ENCODE measurements at places on chromosomes 1 and 21. TPM values are rescaled to one million over a fixed set of nuclear protein-coding genes. Genes with fewer than 3 reads are reported as not detected.

GRCh38 chr21:46393451-46393940 is 65.2 kb upstream of the DIP2A start:
- no peaks in the 10 kb centered on the region for H3K27me3 ChIP-seq
- no peak for DNase-seq
- H3K4me1 ChIP-seq, result peaks cover 4% of the 10 kb centered on the region
- H3K36me3 ChIP-seq, result peaks cover 4% of the 10 kb centered on the region
- H3K4me3 ChIP-seq, result no peak overlapping the region
- H3K27ac ChIP-seq, result peak overlapping the region; percentile 97

DNA sequence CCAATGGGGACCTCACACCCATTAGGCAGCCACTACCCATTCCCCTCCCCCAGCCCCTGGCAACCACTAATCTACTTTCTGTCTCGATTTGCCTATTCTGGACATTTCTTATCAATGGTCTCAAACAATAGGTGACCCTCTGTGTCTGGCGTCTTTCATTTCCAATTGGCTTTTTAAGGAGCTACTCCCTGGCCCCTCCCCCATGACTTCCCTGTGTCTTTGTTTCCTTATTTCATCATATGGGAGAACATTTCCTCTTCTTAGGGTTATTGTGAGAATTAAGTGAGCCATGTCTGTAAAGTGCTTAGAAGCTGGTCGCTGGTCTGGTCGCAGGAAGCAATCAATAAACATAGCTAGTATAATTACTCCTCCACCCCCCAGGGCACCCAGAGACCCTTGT is 80.9 kb downstream of the SPSB1 start:
- H3K4me3 ChIP-seq, result no peak overlapping the region
- no peak for DNase-seq
- peaks cover 3% of the 10 kb centered on the region for H3K27me3 ChIP-seq
- H3K36me3 ChIP-seq, result no peaks in the 10 kb centered on the region

GRCh38 chr1:87330885-87331364 is 2.2 kb downstream of the LMO4 start:
- DNase-seq, result no peak
- H3K4me3 ChIP-seq, result peak overlapping the region; percentile 96
- H3K27me3 ChIP-seq, result no peaks in the 10 kb centered on the region
- peak overlapping the region; percentile 99 for H3K27ac ChIP-seq

DNA sequence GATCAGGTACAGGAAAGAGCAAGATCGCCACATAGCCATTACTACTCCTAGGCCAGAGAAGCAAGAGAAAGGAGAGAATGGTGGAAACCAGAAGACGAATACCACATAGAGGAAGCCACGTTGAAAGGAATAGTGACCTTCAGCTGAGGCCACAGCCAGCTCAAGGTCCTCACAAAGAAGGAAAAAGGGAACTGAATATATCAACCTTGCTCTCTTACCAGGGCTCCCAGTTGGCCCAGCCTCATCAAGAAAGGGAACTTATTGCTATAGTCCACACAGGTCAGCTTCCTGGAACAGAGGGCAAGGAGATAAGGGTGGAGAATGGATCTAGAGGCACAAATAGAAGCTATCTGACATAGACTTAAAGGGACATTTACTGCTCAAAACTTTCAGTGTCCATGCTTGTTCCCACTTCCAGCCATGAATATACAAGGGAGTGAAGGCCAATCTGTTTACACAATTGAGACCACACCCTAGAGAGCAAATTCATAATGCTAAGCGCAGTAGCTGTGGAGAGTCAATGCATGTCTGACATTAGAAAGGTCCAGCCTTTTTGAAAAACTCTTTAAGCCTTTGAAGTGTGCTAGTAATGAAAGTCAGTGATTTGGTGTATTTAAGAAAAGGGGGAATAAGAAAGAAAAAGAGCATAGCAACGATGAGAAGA is 120.7 kb upstream of the ZC3H11B start:
- peaks cover 6% of the 10 kb centered on the region for H3K36me3 ChIP-seq
- no peak overlapping the region for H3K4me3 ChIP-seq
- H3K27ac ChIP-seq, result no peak overlapping the region
- DNase-seq, result no peak
- no peaks in the 10 kb centered on the region for H3K27me3 ChIP-seq
- H3K4me1 ChIP-seq, result peaks cover 9% of the 10 kb centered on the region

DNA sequence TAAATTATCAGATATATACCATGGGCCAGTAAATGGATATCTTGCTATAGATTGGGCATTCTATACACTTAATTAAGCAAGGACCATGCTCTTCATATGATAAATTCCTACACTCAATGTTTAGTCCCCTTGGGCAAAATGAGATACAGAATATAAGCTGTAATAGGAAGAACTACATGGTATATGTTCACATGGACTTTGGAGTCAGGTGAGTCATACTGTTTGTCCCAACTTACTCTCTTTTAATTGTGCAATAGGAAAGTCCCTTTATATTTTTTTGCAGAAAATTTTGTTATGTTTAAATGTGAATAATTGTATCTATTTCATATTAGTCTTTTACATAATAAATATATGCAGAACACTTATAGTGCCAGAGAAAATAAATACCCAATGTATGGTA is 820.2 kb upstream of the ADAMTS5 start:
- H3K27ac ChIP-seq, result no peak overlapping the region
- DNase-seq, result no peak
- no peak overlapping the region for H3K4me3 ChIP-seq
- no peaks in the 10 kb centered on the region for H3K4me1 ChIP-seq
- no peaks in the 10 kb centered on the region for H3K27me3 ChIP-seq
- no peaks in the 10 kb centered on the region for H3K36me3 ChIP-seq

GRCh38 chr1:154547105-154547732 is 11.2 kb downstream of the UBE2Q1 start:
- H3K27me3 ChIP-seq, result peaks cover 9% of the 10 kb centered on the region
- H3K27ac ChIP-seq, result no peak overlapping the region

GRCh38 chr1:165753934-165754333 is 14.7 kb downstream of the TMCO1 start:
- DNase-seq, result no peak
- no peak overlapping the region for H3K27ac ChIP-seq
- H3K27me3 ChIP-seq, result no peaks in the 10 kb centered on the region
- peaks cover 9% of the 10 kb centered on the region for H3K36me3 ChIP-seq
- no peak overlapping the region for H3K4me3 ChIP-seq
- H3K4me1 ChIP-seq, result no peaks in the 10 kb centered on the region

- no peak overlapping the region for H3K4me3 ChIP-seq
- H3K27ac ChIP-seq, result no peak overlapping the region
- H3K36me3 ChIP-seq, result no peaks in the 10 kb centered on the region
- DNase-seq, result no peak
- peaks cover 6% of the 10 kb centered on the region for H3K4me1 ChIP-seq
These were observed 198.6 kb upstream of the EDN2 start for GRCh38 chr1:41682845-41683625.

- peak; percentile 47 for DNase-seq
- peaks cover 60% of the 10 kb centered on the region for H3K27me3 ChIP-seq
- H3K27ac ChIP-seq, result no peak overlapping the region
- no peaks in the 10 kb centered on the region for H3K36me3 ChIP-seq
- H3K4me3 ChIP-seq, result no peak overlapping the region
These were observed 656.9 kb downstream of the PTPRU start for GRCh38 chr1:29893046-29893723.

GRCh38 chr1:54016343-54017282 is 1.4 kb downstream of the LDLRAD1 start:
- no peaks in the 10 kb centered on the region for H3K36me3 ChIP-seq
- peak overlapping the region; percentile 92 for H3K27ac ChIP-seq
- H3K27me3 ChIP-seq, result no peaks in the 10 kb centered on the region
- no peak for DNase-seq
- H3K4me1 ChIP-seq, result peaks cover 24% of the 10 kb centered on the region

DNA sequence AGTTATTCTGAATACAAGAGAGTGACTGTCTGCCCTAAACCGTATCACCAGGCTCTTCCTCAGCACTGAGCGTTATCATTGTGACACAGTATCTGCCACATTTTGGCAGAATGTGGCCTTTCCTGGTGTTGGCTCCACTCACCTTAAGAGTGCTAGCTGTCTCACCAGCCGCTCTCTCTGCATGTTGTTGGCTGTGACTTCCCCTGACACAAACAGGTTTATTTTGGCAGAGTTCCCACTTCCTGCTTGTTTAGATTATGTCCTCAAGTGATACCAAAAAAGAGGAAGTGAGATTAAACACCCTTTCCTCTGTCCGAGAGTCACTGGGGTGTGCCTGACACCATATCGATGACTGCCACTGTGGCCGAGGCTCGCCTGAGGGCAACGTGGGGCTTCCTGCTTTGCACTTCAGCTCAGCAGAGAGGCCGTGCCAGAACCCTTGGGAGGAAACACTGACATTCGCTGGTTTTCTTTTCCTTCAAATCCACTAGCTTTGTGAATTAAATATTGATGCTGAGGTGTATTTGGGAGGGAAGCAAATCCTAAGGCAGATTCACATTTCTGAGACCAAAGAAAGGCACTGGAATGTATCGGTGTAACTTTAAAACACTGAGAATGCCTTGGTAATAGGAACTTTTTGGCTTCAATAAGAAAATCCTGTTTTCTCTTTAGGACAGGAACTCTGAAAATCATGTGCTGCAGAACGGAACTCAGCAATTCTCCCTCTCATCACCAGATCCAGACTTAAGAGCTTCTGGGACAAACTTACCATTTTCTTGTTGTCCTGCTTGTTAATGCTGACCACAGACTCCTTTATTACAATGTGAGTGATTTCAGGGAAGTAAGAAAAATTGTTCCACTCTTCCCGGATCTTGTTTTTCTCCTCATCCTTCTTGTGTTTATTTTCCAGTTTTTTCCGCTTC is 102.1 kb downstream of the JAK1 start:
- H3K36me3 ChIP-seq, result peaks cover 44% of the 10 kb centered on the region
- no peaks in the 10 kb centered on the region for H3K4me1 ChIP-seq
- no peak overlapping the region for H3K4me3 ChIP-seq
- no peak for DNase-seq
- H3K27me3 ChIP-seq, result no peaks in the 10 kb centered on the region

- no peaks in the 10 kb centered on the region for H3K36me3 ChIP-seq
- H3K27ac ChIP-seq, result no peak overlapping the region
- H3K27me3 ChIP-seq, result no peaks in the 10 kb centered on the region
- H3K4me3 ChIP-seq, result no peak overlapping the region
- no peak for DNase-seq
- H3K4me1 ChIP-seq, result no peaks in the 10 kb centered on the region
These were observed 1112.3 kb downstream of the KCNT2 start for GRCh38 chr1:195495720-195496635.

DNA sequence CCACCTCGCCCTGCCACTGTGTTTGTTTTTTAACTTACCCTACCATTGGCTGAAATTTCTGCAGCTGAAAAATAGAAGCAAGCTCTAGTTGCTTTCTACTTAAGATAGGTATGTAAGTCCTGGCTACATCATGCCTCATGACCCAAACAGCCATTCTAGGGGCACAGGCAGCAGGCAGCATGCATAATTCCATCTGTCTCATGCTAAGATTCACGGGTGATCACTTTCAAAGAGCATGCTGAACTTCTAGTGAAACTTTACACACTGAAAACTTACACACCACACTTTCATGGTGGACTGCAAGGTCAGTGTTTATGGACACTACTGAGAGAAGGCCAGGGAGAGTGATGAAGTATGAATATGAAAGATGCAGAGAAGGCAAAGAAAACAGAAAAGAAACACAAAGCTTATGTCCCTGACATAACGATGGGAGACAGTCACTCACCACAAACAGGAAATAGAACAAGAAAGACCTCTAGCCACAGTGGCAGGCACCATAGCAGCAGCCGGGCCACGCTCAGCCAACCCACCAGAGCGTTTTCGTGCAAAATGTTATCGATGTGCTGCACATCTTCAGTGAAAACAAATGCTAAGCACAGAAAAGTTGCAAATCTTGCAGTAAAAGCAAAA is 102.3 kb upstream of the TIAM1 start:
- H3K4me3 ChIP-seq, result no peak overlapping the region
- peaks cover 13% of the 10 kb centered on the region for H3K4me1 ChIP-seq

GRCh38 chr1:44002606-44003157 is 11.3 kb downstream of the CCDC24 start:
- H3K36me3 ChIP-seq, result peaks cover 6% of the 10 kb centered on the region
- no peaks in the 10 kb centered on the region for H3K4me1 ChIP-seq
- H3K27me3 ChIP-seq, result no peaks in the 10 kb centered on the region
- no peak for DNase-seq
- H3K27ac ChIP-seq, result no peak overlapping the region

- no peak overlapping the region for H3K27ac ChIP-seq
- no peak for DNase-seq
- H3K4me3 ChIP-seq, result no peak overlapping the region
- peaks cover 19% of the 10 kb centered on the region for H3K27me3 ChIP-seq
- peaks cover 5% of the 10 kb centered on the region for H3K4me1 ChIP-seq
These were observed 496.1 kb downstream of the PTPRU start for GRCh38 chr1:29732453-29732852.

DNA sequence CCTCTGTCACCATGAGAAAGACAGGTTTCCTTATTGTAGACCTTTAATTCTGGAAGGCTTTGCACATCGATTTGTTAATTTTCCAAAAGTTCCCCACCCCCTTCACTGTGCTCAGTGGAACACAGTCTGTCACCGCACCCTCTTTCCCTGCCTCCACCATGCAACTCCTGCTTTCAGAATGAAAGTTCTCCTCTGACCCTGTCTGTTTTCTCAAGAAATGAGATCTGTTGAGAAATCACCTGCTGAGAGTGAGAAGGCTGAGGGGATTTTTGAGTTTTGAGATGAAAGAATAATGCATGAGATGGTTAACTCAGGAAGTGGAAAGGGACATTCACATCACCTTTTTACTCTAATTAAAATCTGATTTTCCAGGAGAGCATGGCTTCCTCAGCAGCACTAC is 99.6 kb downstream of the CYYR1 start:
- H3K4me1 ChIP-seq, result no peaks in the 10 kb centered on the region
- no peak for DNase-seq
- H3K27me3 ChIP-seq, result no peaks in the 10 kb centered on the region

DNA sequence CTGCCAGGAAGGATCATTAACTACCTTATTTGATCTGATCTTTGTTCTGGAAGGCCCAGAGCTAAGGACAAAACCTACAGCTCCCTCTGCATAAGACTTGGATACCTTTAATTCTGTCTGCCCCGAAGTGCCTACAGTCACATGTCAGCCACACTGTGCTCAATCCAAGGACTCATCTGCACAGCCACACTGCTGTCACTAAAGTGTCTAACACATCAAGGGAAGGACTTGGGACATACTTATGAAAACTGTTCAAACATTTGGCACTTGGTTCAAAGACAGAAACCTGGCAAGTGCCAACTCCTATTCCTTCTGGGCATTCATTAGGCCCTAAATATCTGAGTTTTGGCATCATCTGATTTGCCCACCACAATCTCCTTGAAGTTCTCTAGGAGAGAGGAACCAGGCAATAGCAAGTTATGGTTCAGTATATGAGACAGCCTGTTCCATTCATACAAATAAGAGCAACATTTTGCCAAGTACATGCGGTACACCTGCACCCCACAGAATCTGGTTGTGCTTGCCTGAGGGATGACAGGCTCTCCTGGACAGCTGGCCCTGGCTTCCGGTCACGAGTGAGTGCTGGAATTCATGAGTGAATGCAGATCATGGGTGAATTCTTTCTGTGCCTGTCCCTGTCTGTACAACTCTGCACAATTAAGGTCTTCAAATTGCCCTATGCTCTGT is 105.9 kb downstream of the KCNK1 start:
- no peaks in the 10 kb centered on the region for H3K36me3 ChIP-seq
- H3K27ac ChIP-seq, result no peak overlapping the region
- H3K4me1 ChIP-seq, result peaks cover 16% of the 10 kb centered on the region
- no peaks in the 10 kb centered on the region for H3K27me3 ChIP-seq
- no peak for DNase-seq
- H3K4me3 ChIP-seq, result no peak overlapping the region

MATN1 gene
- total RNA-seq, result 0.24 TPM

OR6N2 gene
- not detected for total RNA-seq

ADGRL2 gene
- total RNA-seq, result 96.3 TPM

NMNAT1 gene
- 12.7 TPM for total RNA-seq

CLCNKB gene
- 0.95 TPM for total RNA-seq

CNR2 gene
- not detected for total RNA-seq

KIF26B gene
- total RNA-seq, result 6.1 TPM

AIRE gene
- 0.12 TPM for total RNA-seq

IRF6 gene
- 67.4 TPM for total RNA-seq

FBLIM1 gene
- 78.3 TPM for total RNA-seq
